ENCODE measurements at places on chromosomes 1 and 21.

- DNase-seq, result no peak
Observed at GRCh38 chr1:1947493-1947892, 28.4 kb upstream of the TMEM52 start.

GRCh38 chr21:38244885-38245869 is 11.6 kb upstream of the KCNJ15 start:
- no peak for DNase-seq

GRCh38 chr1:118902711-118903191 is 85.4 kb downstream of the TBX15 start:
- DNase-seq, result no peak

- no peak for DNase-seq
Observed at GRCh38 chr1:58964880-58965279, 181.0 kb upstream of the JUN start.

- no peak for DNase-seq
Observed at GRCh38 chr1:101360506-101360905, 123.7 kb downstream of the S1PR1 start.

DNA sequence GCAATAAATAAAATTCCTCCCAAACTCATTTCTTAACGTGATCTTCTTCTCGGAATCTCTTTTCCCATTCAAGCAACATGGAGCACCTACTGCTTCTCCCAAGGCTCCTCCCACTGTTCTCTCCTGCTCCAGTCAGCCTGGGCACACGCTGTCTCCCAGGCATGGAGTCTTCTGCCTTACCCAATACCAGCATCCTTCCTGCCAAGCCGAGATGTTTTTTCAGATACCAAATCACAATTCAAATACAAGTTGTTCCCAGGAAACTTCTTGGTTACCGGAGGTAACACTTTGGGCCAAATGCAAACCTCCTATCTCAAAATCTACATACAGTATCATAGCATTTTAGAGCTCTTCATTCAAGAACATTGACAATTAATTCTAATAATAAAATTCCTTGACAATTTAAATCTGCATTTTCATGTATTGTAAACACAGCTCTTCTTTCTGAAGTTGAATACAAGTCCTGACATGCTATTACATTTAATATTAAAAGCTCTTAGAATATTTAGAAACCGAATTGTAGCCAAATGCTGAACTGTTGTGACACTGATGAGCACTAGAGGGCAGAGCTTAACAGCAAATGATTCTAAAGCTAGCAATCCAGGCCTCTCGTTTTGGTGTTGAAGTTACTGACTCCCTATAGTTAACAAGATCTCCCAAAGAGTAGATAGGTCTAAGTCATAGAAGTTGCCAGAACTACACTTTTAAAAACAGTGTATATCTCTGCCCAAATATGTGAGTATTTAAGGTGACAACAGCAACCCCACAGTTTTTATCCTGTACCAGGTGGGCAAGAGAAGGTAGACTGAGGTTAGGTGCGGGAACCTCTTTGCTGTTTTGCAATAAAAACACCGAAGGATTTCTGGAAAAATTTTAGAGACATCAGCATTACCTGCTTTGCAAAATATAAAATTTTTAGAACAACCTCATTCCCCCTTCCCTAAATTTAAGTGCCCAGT is 52.3 kb downstream of the BCAR3 start:
- peak; percentile 87 for DNase-seq

GRCh38 chr1:53734650-53735211 is 4.2 kb downstream of the GLIS1 start:
- DNase-seq, result no peak

DNA sequence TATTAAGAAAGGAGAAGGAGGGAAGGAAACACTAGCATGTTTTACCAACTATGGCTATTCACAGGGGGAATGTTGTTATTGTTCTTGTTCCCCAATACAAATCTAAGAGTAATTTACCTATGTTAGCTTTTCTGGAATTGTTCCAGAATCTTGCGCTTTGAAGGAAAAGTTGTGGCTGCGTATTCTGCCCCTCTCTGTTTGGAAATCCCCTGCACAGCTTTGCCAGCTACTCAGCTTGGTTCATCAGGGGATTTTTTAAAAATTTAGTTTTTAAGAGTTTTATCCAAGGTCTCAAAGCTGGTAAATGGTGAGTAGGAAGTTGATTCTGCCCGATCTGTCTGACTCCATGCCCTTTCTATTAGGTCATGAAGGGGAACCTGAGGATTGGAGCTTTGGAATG is 9.5 kb upstream of the IRF6 start:
- DNase-seq, result no peak

GRCh38 chr1:241998412-241998921 is 431 bp downstream of the MAP1LC3C start:
- peak; percentile 68 for DNase-seq

DNA sequence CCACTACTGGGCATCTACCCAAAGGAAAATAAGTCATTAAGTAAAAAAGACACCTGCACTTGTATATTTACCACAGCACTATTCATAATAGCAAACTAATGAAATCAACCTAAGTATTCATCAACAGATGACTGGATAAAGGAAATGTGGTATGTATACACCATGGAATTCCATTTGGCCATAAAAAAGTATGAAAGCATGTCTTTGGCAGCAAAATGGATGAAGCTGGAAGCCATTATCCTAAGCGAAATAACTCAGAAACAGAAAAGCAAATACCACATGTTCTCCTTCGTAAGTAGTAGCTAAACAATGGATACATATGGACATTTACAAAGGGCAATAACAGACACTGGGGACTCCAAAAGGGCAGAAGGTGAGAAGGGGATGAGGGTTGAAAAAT is 485.7 kb upstream of the BRINP3 start:
- no peak for DNase-seq

DNA sequence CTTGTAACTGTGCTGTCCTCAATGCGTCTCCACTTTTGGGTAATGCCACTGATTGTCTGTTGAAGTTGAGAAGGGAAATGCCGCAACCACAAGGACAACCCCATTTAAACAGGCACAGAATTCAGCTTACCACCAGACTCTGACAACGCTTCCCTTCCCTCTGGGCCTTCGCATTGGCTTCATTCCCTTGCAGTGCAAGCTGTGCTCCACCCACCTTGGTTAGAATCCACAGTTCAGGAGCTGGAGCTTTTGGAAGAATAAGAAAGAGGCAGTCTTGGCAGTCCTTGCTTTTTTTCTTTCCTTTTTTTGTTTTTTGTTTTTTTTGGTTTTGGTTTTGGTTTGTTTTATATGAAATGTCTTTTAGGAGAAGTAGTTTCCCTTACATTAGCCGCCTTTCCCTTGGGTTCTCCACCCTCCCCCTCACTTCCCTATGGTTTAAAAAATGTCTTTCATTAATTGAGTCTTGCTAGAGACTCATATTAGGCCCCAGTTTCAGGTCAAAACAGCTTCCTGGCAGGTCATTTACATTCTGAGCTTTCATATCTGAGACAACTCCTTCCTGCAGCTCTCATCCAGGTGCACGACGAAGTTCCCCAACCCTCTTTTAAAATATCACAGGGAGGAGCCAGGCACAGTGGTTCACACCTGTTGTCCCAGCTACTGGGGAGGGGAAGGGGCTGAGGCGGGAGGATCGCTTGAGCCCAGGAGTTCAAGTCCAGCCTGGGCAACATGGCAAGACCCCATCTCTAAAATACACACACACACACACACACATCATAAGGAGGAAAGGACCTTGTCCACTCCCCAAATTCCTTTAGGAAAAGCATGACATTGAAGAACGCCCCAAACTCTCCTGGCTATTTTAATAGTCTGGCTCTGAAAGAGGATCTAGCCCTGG is 20.7 kb upstream of the LAX1 start:
- no peak for DNase-seq

DNA sequence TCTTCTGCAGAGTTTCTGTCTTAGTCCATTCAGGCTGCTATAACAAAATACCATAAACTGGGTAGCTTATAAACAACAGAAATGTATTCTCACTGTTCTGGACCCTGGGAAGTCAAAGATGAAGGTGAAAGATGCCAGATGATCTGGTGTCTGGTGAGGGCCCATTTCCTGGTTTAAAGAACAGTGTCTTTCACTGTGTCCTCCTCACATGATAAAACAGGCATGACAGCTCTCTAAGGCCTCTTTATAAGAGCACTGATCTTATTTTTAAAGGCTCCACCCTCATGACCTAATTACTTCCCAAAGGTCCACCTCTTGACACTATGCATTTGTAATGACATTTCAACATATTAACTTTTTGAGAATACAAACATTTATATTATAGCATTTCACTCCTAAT is 250.2 kb upstream of the ZRANB2 start:
- DNase-seq, result no peak

GRCh38 chr21:39538453-39539042 is 74.2 kb upstream of the B3GALT5 start:
- DNase-seq, result no peak

- DNase-seq, result peak; percentile 19
Observed at GRCh38 chr1:11854519-11854918, 4.2 kb downstream of the NPPB start.

- DNase-seq, result no peak
Observed at GRCh38 chr1:201964261-201964660, 9.0 kb downstream of the TIMM17A start.

DNA sequence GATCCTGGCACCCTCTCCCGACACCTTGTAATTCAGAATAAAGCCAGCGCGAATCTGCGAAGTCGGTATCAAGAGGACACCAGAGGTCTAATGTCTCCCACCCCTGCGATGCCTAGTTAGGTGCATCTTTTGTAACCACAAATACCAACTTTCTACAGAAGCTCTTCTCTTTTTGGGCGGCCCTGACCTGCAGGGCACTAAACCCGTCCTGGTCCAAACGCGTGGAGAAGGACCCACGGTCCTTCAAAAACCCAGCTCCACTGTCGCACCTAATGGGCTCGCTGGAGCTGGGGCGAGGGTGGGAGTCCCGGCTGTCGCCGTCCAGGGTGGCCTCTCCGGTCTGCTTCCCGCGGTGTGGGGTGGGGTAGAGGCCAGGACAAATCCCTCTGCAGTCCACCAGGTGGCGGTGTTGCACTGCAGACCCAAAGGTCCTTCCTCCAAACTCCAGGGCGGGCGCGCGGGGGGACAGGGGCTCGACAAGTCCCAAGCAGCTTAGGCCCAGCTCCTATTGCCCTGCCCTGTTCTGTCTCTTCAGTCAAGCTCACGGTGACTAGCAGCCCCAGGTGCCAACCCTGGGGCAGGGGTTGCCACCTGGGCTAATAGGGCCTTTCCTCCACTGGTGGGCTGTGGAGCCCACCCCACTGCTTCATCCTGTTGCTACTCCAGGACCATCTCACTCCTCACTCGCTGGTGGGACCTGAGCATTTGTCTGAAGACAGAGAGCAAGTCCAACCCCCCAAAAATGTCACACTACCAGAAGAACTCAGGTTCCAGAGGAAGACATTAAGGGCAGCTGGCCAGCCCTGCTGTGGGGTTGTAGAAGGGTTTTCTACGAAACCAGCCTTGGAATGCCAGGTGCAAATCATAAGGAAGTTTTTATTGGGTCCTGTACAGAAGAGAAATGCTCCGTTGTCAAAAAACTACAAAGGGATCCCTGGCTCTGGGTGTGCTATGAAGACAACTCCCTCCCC is 2.8 kb downstream of the HES3 start:
- DNase-seq, result peak; percentile 96

DNA sequence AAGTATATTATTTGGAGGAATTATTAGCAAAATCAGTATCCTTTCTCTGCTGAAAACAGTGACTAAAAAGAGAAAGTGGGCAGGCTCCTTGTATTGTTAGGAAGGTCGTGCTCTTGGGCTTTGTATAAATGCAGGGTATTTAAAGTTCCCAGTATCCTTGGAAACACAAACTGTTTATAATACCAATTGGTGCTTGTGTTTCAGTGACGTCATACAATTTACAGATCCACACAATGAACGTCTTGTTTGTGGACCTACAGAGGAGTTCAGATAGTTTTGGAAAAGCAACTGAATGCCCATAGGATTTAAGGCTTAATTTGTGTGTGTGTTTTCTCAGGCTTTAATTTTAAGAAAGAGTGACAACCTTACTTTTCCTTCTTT is 168.2 kb downstream of the RASAL2 start:
- DNase-seq, result no peak

DNA sequence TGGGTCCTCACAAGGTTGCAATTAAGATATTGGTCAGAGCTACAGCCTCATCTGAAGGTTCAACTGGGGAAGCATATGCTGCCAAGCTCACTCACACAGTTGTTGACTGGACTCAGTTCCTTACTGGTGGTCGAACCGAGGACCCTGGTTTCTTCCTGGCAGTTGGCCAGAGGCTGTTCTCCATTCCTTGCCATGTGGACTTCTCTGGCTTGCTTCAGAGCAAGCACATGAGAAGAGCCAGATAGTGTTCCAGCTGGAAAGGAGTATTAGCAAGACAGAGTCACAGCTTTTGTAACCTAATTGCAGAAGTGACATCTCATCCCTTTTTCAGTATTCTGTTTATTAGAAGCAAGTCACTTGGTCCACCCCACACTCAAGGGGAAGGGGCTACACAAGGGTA is 23.6 kb downstream of the POU2F1 start:
- DNase-seq, result no peak

GRCh38 chr1:152870831-152871730 is 7.0 kb upstream of the SMCP start:
- DNase-seq, result peak; percentile 56

DNA sequence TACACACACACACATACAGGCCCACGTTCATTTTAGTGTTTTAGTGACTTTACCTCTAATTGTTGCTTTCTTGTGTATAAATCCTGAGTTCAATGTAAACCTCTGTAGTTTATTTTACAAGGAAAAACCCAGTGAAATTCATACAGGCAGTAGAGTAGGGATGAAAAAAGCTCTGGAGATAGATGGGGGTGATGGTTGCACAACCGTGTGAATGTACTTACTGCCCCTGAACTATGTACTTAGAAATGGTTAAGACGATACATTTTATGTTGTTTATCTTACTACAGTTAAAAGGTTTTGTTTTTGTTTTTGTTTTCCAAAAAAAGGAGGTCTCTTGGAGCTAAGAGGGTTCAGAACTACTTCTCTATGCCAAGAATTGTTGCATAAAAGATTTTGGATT is 29.7 kb upstream of the PRDM15 start:
- no peak for DNase-seq

DNA sequence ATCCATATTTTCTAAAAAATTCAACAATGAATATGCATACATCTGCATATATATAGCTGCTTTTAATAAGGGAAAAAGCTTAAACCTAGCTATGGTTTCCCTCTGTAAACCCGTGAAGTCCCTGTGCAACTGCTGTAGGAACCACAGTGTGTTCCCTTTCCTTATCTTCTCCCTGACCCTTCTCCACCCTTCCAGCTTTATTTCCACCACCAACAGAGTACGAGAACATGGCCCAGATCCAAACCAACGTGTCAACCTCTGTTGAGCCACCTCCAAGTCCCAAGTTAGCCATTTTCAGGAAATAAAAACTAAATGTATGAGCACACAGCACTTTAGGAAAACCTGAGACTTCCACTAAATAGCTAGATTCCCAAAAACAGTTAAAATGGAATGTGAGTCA is 20.3 kb downstream of the SUSD4 start:
- DNase-seq, result no peak

- peak; percentile 72 for DNase-seq
Observed at GRCh38 chr1:177219554-177220458, 49.0 kb downstream of the BRINP2 start.

DNA sequence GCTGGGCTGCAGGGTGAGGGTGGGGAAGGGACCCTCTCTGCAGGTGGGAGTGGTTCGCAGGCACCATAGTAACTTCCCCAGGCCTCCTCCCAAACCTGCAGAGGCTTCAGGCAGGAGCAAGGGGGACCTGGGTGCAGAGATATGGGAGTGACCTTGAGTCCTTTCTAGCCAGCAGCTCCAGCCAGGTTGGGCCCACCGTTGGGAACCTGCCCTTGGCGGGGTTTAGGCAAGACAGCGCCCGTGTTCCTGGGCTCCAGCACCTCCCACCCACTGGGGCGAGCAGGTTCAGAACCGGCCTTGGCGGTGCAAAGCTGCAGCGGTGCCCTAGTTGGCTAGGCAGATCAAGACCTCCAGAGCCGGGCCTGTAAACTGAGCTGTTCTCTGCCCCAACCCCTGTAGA is 2.2 kb upstream of the PRDM16 start:
- no peak for DNase-seq

GRCh38 chr1:183862967-183863366 is 58.0 kb downstream of the RGL1 start:
- no peak for DNase-seq

Measured in NCI-H82 (cell line).